ENCODE measurements at places on chromosomes 12 and 14. TPM values are rescaled to one million over a fixed set of nuclear protein-coding genes. Genes with fewer than 3 reads are reported as not detected.

CLEC7A gene
- not detected for total RNA-seq

MORN3 gene
- not detected for total RNA-seq

BBOF1 gene
- total RNA-seq: 10.2 TPM

PLBD1 gene
- total RNA-seq: not detected

DNAH10 gene
- 1.00 TPM for total RNA-seq

ENDOU gene
- total RNA-seq: not detected

DLK1 gene
- total RNA-seq: not detected

ITGB7 gene
- total RNA-seq: not detected

SLC25A47 gene
- total RNA-seq: not detected

CCDC38 gene
- 0.39 TPM for total RNA-seq

CLEC1B gene
- total RNA-seq: not detected

DHRS2 gene
- 1.2 TPM for total RNA-seq

TRMT61A gene
- 18.8 TPM for total RNA-seq

P2RX2 gene
- total RNA-seq: not detected

PDE3A gene
- 0.13 TPM for total RNA-seq

BICD1 gene
- total RNA-seq: 11.8 TPM

PRH2 gene
- not detected for total RNA-seq

AMIGO2 gene
- 19.0 TPM for total RNA-seq

- no peaks in the 10 kb centered on the region for H3K4me1 ChIP-seq
- H3K27ac ChIP-seq: no peak overlapping the region
- H3K36me3 ChIP-seq: no peaks in the 10 kb centered on the region
- peaks cover 8% of the 10 kb centered on the region for H3K27me3 ChIP-seq
These were observed 138.0 kb downstream of the ASCL4 start for GRCh38 chr12:107912421-107913004.

GRCh38 chr14:69335371-69335771 lies 62.7 kb downstream of the ERH start:
- no peaks in the 10 kb centered on the region for H3K27me3 ChIP-seq
- H3K4me1 ChIP-seq: no peaks in the 10 kb centered on the region
- H3K36me3 ChIP-seq: no peaks in the 10 kb centered on the region
- no peak for DNase-seq
- H3K4me3 ChIP-seq: no peak overlapping the region

DNA sequence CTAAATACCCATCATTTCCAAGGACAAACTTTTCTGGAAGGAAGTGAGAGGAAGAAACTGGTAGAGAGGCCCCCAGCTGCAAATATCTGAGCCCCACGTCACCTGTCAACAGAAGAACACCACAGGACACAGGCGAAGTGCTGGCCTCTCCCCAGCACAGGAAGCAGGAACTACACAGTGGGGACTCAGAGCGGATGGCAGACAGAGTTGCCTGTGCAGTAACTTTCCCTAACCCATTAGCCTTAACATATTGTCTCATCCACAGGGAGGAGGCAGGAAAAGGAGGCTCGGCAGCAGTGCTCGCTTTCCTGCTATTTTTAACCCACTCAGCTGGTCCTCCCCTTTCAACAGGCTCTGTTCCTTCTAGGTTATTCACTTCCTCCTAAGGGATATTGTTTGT lies 111.5 kb upstream of the TMPO start:
- H3K4me3 ChIP-seq: no peak overlapping the region
- no peak overlapping the region for H3K27ac ChIP-seq
- H3K27me3 ChIP-seq: no peaks in the 10 kb centered on the region
- peaks cover 8% of the 10 kb centered on the region for H3K4me1 ChIP-seq
- H3K36me3 ChIP-seq: no peaks in the 10 kb centered on the region
- no peak for DNase-seq

- H3K27ac ChIP-seq: no peak overlapping the region
- no peak overlapping the region for H3K4me3 ChIP-seq
- H3K4me1 ChIP-seq: no peaks in the 10 kb centered on the region
- H3K36me3 ChIP-seq: no peaks in the 10 kb centered on the region
- DNase-seq: no peak
These were observed 467.8 kb downstream of the LRIG3 start for GRCh38 chr12:58452546-58452945.

DNA sequence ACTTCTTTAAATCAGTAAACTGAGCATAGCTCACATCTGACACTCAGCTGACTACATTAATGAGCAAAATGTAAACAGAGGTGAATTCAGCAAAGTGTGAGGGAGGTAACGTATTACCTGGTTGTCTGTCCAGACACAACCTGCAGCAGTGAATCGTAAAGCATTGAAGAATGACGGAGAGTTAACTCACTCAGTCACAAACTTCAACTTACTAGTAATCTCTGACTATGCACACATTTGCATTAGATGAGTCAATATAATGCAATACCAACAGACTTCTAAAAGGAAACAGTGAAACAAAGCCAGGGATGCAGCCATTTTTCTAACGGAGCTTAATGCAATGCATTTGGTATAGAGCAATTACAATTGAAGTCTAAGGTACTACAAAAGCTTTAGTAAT lies 40.0 kb downstream of the STX2 start:
- peaks cover 38% of the 10 kb centered on the region for H3K36me3 ChIP-seq
- no peak for DNase-seq
- no peaks in the 10 kb centered on the region for H3K4me1 ChIP-seq
- H3K27ac ChIP-seq: no peak overlapping the region
- H3K27me3 ChIP-seq: no peaks in the 10 kb centered on the region

- no peaks in the 10 kb centered on the region for H3K27me3 ChIP-seq
- peaks cover 15% of the 10 kb centered on the region for H3K4me1 ChIP-seq
- H3K27ac ChIP-seq: peak overlapping the region; percentile 22
- peaks cover 6% of the 10 kb centered on the region for H3K36me3 ChIP-seq
- H3K4me3 ChIP-seq: peak overlapping the region; percentile 87
These were observed 1.2 kb upstream of the SRGAP1 start for GRCh38 chr12:63843254-63843720.

- no peak overlapping the region for H3K27ac ChIP-seq
- DNase-seq: no peak
- no peaks in the 10 kb centered on the region for H3K36me3 ChIP-seq
- H3K4me1 ChIP-seq: peaks cover 12% of the 10 kb centered on the region
- no peaks in the 10 kb centered on the region for H3K27me3 ChIP-seq
These were observed 6.1 kb upstream of the MTA1 start for GRCh38 chr14:105413544-105413886.

GRCh38 chr12:54628186-54628846 lies 6.4 kb downstream of the LACRT start:
- no peak overlapping the region for H3K27ac ChIP-seq
- no peaks in the 10 kb centered on the region for H3K4me1 ChIP-seq
- peaks cover 2% of the 10 kb centered on the region for H3K27me3 ChIP-seq

- no peaks in the 10 kb centered on the region for H3K27me3 ChIP-seq
- peaks cover 63% of the 10 kb centered on the region for H3K4me1 ChIP-seq
- DNase-seq: no peak
- peak within 1 kb of the TSS; percentile 34 for H3K4me3 ChIP-seq
- H3K27ac ChIP-seq: peak within 1 kb of the TSS; percentile 77
These were observed at the start of gene DIO2 for GRCh38 chr14:80211153-80212022. Gene DIO2, minus strand, starts transcription at chr14:80211504. Its CDS starts 32 bp downstream, at chr14:80211472.

- H3K4me1 ChIP-seq: peaks cover 25% of the 10 kb centered on the region
- no peak overlapping the region for H3K27ac ChIP-seq
- H3K27me3 ChIP-seq: no peaks in the 10 kb centered on the region
- H3K4me3 ChIP-seq: peak overlapping the region; percentile 74
These were observed 826 bp upstream of the CACNA1C start for GRCh38 chr12:2051700-2052621.

GRCh38 chr12:103840462-103840875 lies 565 bp downstream of the NT5DC3 start:
- H3K27ac ChIP-seq: peak overlapping the region; percentile 26
- H3K27me3 ChIP-seq: no peaks in the 10 kb centered on the region
- H3K4me1 ChIP-seq: peaks cover 30% of the 10 kb centered on the region

DNA sequence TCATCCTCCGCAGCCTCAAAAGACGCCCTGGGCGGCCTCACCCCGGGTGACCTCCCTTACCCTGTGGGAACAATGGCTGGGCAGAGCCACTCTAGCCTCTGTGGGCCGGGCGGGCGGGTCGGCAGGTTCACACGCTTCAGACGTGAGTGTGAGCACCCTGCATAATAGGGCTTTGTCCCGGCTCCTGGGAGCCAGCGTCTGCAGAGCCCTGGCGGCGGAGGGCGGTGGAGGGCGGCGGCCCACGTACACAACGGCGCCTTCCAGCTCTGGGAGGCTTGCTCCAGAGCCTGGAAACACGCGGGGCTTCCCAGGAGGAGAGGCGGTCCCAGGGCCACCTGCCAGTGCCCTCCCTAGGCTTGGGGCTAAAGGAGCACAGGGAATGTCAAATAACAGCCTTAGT lies 205.6 kb downstream of the BCL11B start:
- no peak overlapping the region for H3K27ac ChIP-seq
- H3K4me1 ChIP-seq: no peaks in the 10 kb centered on the region
- H3K4me3 ChIP-seq: no peak overlapping the region

- no peaks in the 10 kb centered on the region for H3K27me3 ChIP-seq
- H3K36me3 ChIP-seq: no peaks in the 10 kb centered on the region
- peak overlapping the region; percentile 90 for H3K27ac ChIP-seq
- H3K4me3 ChIP-seq: no peak overlapping the region
These were observed 111.5 kb upstream of the BCL2L14 start for GRCh38 chr12:11959117-11959823.

- no peaks in the 10 kb centered on the region for H3K36me3 ChIP-seq
- no peaks in the 10 kb centered on the region for H3K27me3 ChIP-seq
- no peak overlapping the region for H3K27ac ChIP-seq
These were observed 34.2 kb downstream of the BICD1 start for GRCh38 chr12:32140877-32141276.

DNA sequence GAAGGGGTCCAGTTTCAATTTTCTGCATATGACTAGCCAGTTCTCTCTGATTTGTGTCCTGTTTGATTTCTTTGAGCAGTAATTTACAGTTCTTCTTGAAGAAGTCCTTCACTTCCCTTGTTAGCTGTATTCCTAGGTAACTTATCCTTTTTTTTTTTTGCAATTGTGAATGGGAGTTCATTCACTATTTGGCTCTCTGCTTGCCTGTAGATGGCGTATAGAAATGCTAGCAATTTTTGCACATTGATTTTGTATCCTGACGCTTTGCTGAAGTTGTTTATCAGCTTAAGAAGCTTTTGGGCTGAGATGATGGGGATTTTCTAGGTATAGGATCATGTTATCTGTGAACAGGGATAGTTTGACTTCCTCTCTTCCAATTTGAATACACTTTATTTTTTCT lies 77.6 kb upstream of the NID2 start:
- H3K27me3 ChIP-seq: no peaks in the 10 kb centered on the region
- H3K4me3 ChIP-seq: no peak overlapping the region
- H3K4me1 ChIP-seq: no peaks in the 10 kb centered on the region
- H3K36me3 ChIP-seq: no peaks in the 10 kb centered on the region
- H3K27ac ChIP-seq: no peak overlapping the region

GRCh38 chr12:64456119-64456518 lies 4.2 kb downstream of the TBK1 start:
- DNase-seq: no peak
- no peak overlapping the region for H3K4me3 ChIP-seq
- peaks cover 16% of the 10 kb centered on the region for H3K4me1 ChIP-seq

DNA sequence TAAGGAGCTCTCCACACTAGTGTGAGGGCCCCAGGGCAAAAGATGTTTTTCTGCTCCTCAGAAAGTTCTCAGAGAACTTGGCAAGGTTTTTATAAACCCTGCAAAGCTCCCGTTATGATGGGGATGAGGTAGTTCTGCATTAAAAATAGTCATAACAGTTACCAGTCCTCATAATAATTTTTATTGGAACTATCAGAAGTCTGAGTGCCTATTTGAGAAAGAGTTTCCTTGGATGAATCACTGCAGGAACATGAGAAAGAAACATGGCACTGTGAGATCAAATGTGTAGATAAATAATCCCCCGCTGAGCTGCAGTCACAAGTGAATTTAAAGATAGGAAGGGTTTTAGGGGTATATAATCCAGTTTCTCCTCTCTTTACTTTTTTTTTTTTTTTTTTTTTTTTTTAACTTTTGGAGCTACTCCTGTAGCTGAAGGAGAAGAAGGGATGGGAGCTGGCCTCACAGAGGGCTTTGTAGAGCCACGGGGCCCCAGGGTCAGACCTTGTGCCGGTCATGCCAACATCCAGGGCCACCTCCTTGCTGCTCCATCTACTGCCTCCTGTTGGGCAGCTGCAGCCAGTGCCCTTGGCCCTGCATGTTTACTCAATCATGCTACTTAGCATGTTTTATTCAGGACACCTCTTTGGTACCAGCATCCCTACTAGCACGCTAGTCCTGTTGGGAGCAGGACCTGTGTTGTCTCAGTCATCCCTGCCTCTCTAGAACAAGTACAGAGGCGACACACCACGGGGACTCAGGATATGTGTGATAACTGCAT lies 39.5 kb downstream of the EVL start:
- H3K4me1 ChIP-seq: no peaks in the 10 kb centered on the region
- DNase-seq: no peak
- no peaks in the 10 kb centered on the region for H3K36me3 ChIP-seq
- no peak overlapping the region for H3K27ac ChIP-seq

- H3K36me3 ChIP-seq: no peaks in the 10 kb centered on the region
- no peak for DNase-seq
- H3K27ac ChIP-seq: peak overlapping the region; percentile 87
- H3K27me3 ChIP-seq: no peaks in the 10 kb centered on the region
- no peak overlapping the region for H3K4me3 ChIP-seq
These were observed 133.7 kb downstream of the TMEM30B start for GRCh38 chr14:61147381-61147821.

DNA sequence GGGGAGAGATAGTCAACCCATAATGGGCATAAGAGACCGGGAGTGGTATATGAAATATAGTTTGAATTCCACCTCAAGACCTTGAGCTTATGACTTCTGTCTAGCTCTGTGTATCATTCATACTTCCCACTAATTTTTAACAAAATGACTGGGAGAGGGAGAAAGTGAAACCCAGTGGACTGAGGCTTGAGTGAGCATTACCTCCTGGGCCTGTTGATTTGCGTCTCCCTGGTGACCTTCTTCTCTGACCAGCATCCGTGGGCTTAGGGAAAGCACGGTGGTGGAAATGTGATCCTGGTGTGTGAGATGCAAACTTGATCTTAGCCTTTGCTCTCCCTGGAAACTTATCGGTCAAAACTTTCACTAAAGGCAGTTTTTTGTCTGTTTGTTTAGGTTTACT lies 207.9 kb upstream of the BCL2L14 start:
- no peak overlapping the region for H3K27ac ChIP-seq
- H3K27me3 ChIP-seq: no peaks in the 10 kb centered on the region
- no peak overlapping the region for H3K4me3 ChIP-seq
- no peak for DNase-seq
- H3K36me3 ChIP-seq: peaks cover 22% of the 10 kb centered on the region

GRCh38 chr12:32596030-32596429 lies 83.1 kb upstream of the DNM1L start:
- peaks cover 10% of the 10 kb centered on the region for H3K4me1 ChIP-seq
- no peak for DNase-seq
- H3K27me3 ChIP-seq: no peaks in the 10 kb centered on the region
- no peak overlapping the region for H3K4me3 ChIP-seq
